NCI-H1092 (cell line): ENCODE measurements at places on chromosomes 6 and 20.
A peak's percentile ranks its signal among the peaks of the same experiment; 100 is the strongest.

DNA sequence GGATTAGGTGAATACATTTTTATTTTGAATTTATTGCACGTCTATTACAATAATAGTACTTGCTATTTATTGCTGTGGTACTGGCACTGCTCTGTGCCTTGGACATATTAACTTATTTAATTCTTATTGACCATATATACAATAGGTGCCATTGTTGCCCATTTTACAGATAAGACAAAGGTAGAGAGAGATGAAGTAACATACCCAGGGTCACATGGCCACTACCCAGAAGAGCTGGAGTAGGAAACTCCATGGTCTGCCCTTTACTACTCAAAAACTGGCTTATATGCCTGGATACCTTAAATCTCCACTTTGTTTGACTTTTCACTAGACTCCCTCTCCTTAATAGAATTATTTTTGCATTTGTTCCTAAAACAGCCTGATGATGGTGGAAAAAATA is 67.5 kb downstream of the ADGRG6 start:
- DNase-seq, result no peak

- DNase-seq, result no peak
Observed at GRCh38 chr6:106039897-106040592, 46.1 kb upstream of the PRDM1 start.

DNA sequence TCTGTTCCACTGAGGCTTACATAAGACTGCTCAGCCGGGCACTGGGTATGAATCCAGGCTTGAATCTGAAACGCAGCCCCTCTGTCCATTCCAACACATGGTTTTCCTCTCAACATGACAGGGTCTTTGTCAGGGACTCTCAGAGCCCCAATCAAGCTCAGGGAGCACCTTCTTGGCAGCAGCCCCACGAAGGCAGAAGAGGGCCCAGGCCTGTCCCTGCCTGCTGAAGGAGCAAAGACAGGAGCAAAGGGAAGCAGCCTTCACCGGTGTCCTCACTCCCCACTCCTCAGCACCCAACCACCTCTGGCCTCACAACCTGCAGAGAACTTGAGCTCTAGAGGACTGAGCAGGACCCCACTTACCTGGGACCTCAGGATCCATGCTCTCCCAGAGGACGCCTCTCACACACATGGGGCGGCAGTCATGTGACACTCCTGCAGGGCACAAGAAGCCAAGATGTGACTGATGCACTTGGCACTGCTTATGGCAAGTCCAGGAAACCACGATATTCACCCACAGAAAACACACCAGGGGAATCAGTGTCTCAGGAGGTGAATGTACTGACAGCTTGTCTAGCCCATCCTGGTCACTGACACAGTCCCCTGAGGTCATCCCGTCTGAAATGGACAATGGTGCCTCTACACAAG is 4.3 kb downstream of the SNHG17 start:
- DNase-seq, result no peak

DNA sequence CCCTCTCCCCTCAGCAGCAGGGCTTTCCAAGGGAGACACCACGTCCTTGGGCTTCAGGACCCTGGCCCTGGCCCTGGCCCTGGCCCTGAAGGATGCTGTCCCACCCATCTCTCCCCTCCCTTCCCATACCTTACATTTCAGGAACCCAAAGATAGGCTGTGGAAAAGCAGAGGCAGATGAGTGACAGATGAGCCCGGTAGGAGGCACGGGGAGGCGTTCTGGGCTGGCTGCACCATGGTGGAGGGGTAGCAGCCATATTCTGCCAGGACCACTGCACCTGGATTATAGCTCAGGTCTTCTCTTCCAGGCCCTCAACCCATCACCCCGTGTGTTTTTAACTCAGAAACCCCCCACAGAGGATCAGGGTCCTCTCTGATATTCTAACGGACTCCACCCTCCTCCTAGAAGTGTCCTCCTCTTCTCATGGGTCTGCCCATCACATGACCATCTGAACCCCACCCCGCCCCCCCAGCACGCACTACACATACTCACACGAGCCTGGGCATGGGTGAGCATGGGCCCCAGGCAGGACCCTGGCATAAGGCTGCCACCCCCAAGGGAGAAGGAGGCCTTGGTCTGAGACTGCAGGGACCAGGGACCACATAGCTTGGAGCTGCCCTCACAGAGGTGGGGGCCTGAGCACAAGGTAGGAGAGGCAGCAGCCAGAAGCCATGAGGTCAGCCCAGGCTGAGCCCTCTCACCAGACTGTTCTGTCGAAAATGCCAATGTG is 220.8 kb upstream of the CDH4 start:
- no peak for DNase-seq

- DNase-seq, result no peak
Observed at GRCh38 chr6:78623554-78623953, 243.8 kb upstream of the IRAK1BP1 start.

DNA sequence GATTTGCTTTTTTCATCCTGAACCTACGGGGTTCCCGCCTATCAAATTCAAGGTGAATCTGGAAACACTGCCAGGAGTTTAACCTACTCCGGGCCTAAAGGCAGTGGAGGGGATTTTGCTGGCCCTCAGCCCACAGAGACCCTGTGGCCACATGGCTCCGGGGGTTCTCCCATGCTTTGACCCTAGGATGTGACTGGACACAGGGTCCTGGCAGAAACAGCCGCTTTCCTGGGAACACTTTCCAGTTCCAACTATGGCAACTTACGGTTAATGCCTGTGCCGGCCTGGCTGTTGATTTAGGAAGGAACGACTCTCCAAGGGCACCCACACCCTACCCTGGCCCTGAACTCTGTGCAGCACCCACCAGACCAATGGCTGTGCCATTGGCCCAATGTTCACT is 141.7 kb upstream of the RPS6KA2 start:
- no peak for DNase-seq

- DNase-seq, result no peak
Observed at GRCh38 chr6:12903246-12903645, 186.7 kb downstream of the PHACTR1 start.

DNA sequence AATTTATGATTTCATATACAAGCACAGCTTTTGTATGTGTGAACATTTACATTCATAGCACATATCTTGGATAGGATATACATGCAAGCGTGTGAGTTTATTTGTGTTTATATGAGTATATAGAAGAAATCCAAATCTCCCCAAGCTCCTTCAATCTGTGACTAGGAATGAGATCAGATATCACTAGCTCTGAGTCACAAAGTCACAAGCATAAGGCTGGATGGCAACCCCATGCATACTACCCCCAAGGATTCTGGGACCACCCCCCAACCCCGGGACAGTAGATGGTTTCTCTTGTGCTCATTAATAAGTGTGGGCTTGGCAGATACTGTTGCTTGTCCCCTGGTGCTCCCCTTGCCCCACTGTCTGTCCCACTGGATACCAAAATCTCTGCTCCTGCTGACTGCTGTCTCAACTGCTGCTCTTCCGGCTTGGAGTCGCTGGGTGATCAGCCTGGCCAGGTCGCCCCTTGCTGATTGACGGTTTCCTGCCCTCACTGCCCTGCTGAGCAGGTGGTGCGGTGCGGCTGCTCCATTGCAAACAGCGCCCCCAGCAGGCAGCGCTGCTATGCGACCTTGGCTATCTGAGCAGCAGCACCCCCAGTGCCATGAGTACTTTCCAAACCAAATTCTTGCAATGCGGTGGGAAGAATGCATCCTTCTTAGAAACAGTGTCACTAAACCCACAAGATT is 279.4 kb downstream of the CD83 start:
- no peak for DNase-seq

GRCh38 chr6:116238083-116238482 is 15.8 kb downstream of the TSPYL4 start:
- no peak for DNase-seq

GRCh38 chr20:63664861-63665594 is 6.9 kb downstream of the RTEL1 start:
- no peak for DNase-seq

DNA sequence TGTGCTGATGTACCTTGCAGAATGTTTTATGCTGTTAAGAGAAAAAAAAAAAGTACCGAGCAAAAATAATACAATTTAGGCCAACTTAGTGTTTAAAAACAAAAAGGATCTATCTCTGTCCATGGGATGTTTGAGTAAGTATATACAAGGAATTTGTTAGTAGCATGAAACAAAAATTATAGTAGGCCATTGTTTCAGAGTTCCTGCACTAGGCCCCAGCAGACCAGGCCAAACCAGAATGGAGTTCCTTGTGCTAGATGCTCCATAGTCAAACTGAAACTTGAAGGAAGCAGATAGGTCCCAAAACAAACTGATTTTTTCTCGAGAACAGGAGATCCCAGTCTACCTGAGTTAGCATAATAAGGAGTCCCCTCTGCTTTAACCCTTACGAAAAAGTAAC is 72.5 kb downstream of the SNX9 start:
- DNase-seq, result no peak

DNA sequence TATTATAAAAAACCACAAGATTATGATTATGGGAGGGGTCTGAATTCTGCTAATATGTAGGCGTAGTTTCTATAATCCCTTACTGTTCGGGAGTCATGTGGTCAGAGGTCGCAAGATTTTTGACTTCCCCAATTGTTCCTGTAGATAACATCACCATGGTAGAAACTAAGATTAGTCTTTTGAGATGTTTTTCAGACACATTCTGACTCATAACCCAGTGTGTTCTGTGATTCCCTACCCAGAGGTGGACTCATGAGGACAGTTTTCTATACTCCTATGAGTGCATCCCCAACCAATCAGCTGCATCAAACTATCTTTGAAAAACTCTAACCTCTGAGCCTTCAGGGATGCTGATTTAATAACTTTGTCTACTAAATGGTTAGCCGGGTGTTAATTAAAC is 175.5 kb downstream of the RFPL4B start:
- no peak for DNase-seq

- peak; percentile 79 for DNase-seq
Observed at GRCh38 chr20:58891086-58891717, 38.7 kb downstream of the GNAS start.

DNA sequence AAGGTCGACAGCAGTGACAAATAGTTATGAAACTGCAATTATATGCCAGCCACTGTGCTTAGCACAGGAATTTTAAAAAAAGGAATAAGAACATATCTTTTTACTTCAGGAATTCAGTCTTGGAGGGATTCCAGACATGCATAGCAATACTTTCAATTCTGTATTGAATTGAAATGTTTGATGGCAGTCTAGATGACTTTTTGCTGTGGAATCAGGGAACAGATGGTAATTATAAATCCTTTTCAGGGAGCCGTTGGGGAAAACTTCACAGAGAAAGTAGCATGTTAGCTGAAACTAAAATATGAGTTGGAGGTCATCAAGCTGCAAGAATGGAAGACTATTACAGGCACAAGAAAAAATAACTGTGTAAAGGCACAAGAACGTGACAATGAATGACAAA is 74.8 kb downstream of the IMPG1 start:
- no peak for DNase-seq

GRCh38 chr6:129498950-129499842 is 210.8 kb downstream of the ARHGAP18 start:
- DNase-seq, result no peak

DNA sequence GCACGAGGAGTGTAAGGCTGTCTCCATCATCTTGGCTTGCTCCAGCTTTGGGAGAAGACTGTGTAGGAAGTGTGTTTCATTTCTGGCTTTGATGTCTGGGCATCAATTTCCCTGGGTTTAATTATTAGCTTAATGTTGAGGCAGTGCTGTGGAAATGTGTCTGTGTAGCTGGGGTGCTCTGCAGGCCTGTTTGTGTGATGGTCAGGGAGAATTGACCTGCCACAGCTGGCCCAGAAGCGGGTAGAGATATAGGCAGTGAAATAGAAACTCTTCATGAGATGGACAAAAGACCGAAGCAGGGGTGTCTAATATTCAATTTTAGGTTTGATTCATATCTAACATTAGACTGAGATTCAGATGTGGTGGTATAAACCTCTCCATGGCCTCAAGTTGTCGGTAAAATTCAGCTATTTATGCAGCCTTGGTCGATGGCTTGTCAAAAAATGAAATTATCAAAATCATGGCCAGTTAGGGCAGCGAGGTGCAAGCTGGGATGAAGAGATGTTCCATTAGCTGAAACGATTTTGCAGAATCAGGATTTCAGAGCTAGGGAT is 95.3 kb upstream of the SNX9 start:
- DNase-seq, result no peak

DNA sequence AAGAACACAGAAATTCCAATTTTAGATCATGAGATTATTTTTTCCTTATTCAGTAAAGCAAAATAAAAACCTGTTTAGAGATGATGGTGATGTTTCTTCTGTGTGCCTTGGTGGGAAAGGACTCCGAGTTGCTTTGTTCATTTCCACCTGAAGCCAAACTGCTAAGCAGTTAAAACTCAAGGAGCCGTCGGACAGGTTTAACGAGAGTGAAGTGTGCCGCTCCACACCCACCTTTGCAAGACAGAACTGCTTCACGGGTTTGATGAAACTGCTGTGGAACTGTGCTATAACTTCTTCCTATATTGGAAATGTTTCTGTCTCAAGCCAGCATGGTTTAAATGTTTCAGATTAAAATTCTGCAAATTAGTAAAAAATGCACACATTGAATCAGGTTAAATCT is 9.2 kb upstream of the DSP start:
- no peak for DNase-seq

- DNase-seq, result no peak
Observed at GRCh38 chr6:157226026-157226625, 97.2 kb downstream of the TMEM242 start.

GRCh38 chr6:97292671-97293070 is 9.7 kb upstream of the MMS22L start:
- DNase-seq, result no peak

GRCh38 chr20:57483287-57484050 is 41.5 kb downstream of the CTCFL start:
- no peak for DNase-seq

DNA sequence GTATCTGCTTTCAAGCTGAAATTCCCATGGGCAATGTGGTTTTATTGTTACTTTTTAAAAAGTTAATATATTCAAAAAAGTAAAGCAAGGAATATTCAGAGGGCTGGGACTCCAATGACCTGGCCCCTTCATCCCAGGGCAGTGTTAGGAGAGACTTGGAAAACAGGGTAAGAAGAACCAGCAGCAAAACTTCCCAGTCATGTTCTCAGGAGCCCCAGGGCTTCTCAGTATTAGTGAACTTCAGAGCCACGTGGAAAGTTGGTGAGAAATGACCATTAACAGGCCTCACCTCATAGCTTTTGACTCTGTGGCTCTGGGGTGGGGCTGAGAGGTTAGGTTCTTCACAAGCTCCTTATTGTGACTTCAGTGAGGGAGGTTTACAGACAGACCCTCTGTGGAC is 230.4 kb upstream of the KCNG1 start:
- DNase-seq, result no peak

GRCh38 chr6:128723667-128724066 is 159.3 kb upstream of the LAMA2 start:
- DNase-seq, result no peak

DNA sequence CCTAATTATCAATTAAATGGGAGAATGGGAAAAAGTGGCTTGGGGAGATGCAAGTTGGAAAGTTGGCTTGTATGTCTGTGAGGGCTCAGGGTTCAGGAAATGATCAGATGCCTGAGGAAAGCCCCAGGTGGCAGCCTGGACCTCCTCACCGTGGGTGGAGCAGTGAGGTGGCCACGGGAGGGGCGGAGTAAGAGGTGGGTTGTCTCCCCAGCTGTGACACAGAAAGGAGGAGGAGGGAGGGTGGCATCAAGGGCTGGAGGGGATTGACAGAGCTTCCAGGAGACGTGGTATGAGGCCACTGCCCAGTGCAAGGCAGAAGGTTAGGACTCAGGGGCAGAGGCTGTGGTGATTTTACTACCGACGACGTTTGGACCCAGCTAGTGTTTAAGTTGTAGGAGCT is 672.2 kb downstream of the PRKN start:
- DNase-seq, result no peak
